MG63 (cell line): ENCODE measurements at places on chromosomes 4 and X. TPM values are rescaled to one million over a fixed set of nuclear protein-coding genes. Genes with fewer than 3 reads are reported as not detected.

GRCh38 chrX:136147315-136147901, at the start of gene FHL1:
TSS of gene FHL1 (plus strand) at chrX:136147533.
- DNase-seq: peak; percentile 72

DNA sequence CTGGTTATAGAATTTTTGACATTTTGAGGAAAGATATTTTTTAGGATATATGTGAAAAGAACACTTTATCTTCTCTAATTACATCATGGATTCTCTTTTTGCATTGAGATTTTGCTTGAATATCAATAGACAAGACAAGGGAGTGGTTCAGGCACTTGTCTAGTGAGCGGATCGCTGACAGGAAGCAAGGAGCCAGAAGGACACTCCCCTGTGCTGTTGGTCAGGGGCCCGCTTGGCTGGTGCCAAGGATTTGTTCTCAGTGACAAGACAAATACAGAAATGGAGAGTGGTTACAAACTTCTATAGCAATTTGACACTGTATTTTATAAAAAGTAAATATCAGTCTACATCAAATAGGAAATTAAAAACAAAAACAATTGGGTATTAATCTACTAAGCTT, 60.0 kb downstream of the SLC9B1 start:
- no peak for DNase-seq

DNA sequence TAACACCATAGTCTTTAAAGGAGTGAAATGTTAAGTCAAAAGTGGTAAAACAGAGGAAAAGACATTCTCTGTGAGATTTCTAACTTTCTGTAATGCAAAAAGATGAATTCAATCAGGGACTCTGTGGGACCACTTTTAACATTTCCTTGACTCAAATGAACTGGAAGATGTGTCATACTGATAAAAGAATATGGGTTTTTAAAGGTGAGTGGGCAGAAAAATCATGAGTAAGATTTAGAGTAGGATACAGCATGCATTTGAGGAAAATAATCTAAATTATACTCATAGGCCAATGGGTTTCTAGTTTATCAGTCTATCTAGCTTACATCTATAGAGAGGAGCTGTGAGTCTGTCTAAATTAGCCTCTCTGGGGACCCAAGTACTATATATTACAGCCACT, 11.0 kb upstream of the TEX13C start:
- no peak for DNase-seq

DNA sequence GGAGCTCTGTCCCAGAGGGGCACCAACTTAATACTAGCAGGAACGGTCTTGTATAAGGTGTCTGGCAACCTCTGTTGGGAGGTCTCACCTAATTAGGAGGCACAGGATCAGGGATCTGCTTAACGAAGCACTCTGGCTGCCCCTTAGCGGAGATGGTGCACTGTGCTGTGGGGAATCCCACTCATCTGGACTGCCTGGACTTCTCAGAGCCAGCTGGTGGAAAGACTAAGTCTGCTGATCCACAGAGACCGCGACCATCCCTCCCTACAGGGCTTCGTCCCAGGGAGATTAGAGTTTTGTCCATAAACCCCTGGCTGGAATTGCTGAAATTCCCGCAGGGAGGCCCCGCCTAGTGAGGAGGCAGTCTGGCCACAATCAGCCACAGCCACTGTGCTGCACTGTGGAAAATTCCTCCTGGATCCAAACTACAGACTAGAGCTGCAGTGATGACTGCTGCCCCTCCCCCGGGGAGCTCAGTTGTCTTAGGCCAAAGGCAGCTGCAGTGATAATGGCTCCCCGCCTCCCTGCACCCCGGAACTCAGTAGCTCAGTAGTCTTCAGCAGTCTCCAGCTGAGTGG, 22.0 kb upstream of the ZCCHC4 start:
- DNase-seq: no peak

DNA sequence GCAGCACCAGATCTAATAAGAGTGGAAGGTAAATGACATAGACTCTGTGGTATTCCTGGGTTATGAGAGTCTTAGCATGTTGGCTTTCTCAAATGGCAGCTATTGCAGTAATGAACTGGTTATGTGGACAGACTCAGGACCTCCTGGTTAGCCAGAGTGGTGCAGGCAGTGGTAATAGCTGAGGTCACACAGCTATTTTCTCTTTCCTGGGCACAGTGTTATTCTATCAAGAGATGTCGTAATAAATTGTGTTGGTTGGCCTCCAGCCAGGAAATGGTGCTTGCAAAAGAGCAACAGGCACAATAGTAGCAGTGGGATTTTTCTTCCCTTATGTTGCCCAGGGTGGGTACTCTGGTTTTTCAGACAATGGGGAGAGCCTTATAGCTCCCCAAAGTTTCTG, 279.2 kb upstream of the FGF16 start:
- DNase-seq: no peak

Gene LONRF3
- not detected in 2 replicates for total RNA-seq

DNA sequence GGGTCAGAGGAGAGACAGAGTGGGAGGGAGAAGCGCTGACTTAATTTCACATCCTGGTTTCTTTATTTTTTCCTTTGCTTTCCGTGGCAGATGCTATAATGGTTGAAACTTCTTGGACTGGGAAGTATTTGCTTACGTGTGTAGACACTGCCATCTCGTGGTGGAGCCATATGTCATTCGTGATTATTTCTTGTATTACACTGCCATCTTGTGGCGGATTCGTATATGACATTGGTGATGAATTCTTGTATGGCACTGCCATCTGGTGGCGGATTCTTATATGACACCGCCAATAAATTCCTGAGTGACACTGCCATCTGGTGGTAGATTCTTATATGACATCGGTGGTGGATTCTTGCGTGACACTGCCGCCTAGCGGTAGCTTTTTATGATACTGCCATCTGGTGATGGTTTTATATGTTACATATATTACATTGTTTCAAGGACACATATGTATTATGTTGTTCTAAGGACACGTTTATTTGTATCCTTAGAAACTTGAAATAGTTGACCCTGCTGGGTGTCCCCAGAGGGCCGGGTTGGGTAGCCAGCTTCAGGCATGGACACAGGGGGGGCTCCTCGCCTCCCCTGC, 37.3 kb upstream of the CLCN4 start:
- DNase-seq: peak; percentile 6

Gene HTN1
- not detected in 2 replicates for total RNA-seq

Gene PAGE4
- total RNA-seq: not detected in 2 replicates

DNA sequence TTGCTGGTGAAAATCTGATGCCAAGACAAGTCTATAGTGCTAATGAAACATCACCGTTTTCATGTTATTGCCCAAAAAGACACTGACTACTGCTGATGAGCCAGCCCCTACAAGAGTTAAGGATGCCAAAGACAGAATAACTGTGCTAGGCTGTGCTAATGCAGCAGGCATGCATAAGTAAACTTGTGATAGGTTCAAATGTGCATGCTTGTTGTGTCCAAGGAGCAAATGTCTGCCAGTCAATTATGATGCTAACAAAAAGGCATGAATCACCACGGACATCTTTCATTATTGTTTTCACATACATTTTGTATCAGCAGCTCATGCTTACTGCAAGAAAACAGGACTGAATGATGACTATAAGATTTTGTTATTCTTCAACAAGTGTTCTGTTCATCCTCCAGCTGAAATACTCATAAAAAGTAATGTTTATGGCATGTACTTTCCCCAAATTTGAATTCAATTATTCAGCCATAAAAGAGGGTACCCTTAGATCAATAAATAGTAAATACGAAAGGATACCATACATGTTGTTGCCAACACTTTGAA, 306.9 kb upstream of the ARSJ start:
- DNase-seq: peak; percentile 40

DNA sequence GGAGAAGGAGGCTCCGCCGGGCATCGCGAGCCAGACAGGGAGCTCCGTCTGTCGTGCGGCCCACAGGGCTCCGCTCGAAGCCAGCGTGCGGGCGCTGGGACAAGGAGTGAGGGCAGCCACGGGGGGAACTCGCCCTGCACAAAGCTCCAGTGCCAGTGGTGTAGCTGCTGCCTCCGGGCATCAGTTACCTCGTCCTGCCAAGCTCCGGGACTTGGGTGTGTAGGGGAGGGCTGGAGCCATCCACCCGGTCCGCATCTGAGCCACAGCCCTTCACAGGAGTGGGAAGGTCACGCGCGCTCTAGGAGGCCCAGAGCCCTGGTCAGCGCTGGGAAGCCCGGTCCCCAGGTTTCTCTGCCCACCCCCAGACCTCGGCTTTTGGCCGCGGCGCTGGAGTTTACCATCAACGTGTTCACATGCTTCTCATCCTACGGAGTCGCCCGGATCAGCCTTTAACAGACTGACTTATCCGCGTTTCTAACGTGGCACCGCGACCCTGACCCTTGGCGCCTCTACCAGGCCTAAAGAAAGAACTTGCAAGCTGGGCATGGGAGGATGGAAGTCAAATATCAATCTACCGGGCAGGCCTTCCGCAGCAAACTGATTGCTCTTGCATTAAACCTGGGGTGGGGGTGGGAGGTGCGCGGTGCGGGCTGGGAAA, 8.4 kb upstream of the PRDM8 start:
- DNase-seq: no peak

Gene AKAP17A
- 63.5 and 73.3 TPM in 2 replicates for total RNA-seq

Gene DGKK
- total RNA-seq: not detected in 2 replicates

GRCh38 chr4:132334081-132334480, 815.0 kb upstream of the PCDH10 start:
- DNase-seq: no peak

Gene GASK1B
- 2.0 and 4.1 TPM in 2 replicates for total RNA-seq

Gene FGF13
- 0.05 and 0.56 TPM in 2 replicates for total RNA-seq

- DNase-seq: no peak
Measured at GRCh38 chrX:101220662-101221260, 1.2 kb downstream of the DRP2 start.
